ENCODE measurements at places on chromosomes 1 and 21. TPM values are rescaled to one million over a fixed set of nuclear protein-coding genes. Genes with fewer than 3 reads are reported as not detected.

- no peak for DNase-seq
These were observed 55.0 kb downstream of the NID1 start for GRCh38 chr1:236009857-236010256.

GRCh38 chr1:244106837-244107493 lies 55.9 kb downstream of the ZBTB18 start:
- no peak for DNase-seq

DNA sequence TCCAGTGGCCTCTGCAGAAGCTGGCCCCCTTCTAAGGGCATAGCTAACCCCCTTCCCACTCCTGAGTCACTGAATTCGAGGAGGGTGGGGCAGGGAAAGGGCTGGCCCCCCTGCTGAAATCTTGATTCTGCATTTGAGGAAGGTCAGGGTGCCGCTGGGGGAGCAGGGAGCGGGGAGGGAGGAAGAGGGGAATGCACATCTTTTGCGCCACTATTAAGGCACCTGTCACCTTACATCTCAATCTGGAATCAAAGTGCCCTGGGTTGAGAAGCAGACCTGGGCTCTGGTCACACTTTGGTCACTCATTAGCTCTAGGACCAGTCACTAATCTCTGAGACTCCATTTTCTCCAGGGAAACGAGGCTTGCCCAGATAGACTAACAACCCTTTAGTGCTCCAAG lies 62.0 kb downstream of the TOR1AIP2 start:
- DNase-seq = no peak

TNFRSF1B gene
- 28.0 TPM for total RNA-seq

OR10J1 gene
- not detected for total RNA-seq

GRCh38 chr1:241212628-241213027 lies 144.4 kb downstream of the RGS7 start:
- DNase-seq = no peak
